ENCODE measurements at places on chromosomes 3 and 15. TPM values are rescaled to one million over a fixed set of nuclear protein-coding genes. Genes with fewer than 3 reads are reported as not detected.

MLF1 gene
- 2.7 TPM for polyA plus RNA-seq

TF gene
- 3.9 TPM for polyA plus RNA-seq

FGF7 gene
- polyA plus RNA-seq = 6.5 TPM

MUC13 gene
- polyA plus RNA-seq = 2.8 TPM

DISP2 gene
- polyA plus RNA-seq = 4.1 TPM

FAM174B gene
- polyA plus RNA-seq = 26.8 TPM

GRK7 gene
- polyA plus RNA-seq = not detected

ARGFX gene
- not detected for polyA plus RNA-seq

MSL2 gene
- polyA plus RNA-seq = 3.5 TPM

DNA sequence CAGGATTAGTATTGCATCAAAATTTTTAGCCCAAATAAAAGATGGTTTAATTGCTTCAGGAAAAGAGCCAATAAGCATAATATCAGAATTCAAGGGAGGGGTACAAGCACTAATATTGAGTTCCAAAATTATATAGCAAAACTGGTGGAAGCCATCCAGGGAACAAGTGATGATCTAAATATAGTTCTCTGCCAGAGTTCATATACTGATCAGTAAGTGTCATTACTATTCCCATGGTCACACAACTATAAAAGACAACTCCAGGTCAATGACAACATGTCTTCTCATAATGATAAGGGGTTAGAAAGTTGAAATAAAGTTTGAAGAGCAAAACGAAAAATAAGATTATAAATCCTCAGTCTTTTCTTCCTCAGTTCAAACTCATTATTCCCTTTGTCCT is 57.4 kb downstream of the ZNF280D start:
- no peak for DNase-seq

- no peak for DNase-seq
Measured at GRCh38 chr15:82970696-82971095, 15.3 kb upstream of the RAMAC start.

DNA sequence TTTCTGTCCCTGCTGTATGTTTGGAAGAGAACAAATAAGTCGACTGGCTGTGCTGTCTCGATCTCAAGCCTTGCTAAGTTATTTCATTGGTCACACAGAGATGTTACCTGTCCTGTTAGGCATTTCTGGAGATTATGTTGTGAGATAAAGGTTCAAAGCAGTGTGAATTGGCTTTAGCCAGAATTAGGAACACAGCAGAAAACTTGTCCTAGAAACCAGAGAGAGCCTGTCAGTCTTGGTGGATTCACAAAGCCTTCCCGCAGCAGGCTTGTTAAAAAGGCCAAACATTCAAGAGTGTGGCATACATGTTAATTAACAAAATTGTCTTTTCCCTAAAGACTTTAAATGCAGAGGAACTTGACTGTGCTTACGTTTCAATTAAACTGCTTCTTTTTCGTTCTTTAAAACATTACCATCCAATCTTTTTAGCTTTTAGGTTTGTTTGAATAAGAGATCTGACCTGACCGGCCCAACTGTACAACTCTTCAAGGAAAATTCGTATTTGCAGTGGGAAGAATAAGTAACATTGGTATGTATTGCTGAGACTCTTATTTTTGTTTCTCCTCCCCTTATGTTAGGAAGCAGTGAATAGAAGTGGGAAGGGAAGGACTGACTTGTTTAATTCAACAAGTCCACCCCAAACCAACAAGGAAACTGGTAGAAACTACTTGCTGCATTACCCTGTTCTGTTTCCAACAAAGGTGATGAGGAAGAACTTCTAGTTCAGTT is 25.2 kb downstream of the ABHD2 start:
- DNase-seq = no peak

GRCh38 chr3:7423036-7423435 is 562.1 kb downstream of the GRM7 start:
- DNase-seq = no peak

DNA sequence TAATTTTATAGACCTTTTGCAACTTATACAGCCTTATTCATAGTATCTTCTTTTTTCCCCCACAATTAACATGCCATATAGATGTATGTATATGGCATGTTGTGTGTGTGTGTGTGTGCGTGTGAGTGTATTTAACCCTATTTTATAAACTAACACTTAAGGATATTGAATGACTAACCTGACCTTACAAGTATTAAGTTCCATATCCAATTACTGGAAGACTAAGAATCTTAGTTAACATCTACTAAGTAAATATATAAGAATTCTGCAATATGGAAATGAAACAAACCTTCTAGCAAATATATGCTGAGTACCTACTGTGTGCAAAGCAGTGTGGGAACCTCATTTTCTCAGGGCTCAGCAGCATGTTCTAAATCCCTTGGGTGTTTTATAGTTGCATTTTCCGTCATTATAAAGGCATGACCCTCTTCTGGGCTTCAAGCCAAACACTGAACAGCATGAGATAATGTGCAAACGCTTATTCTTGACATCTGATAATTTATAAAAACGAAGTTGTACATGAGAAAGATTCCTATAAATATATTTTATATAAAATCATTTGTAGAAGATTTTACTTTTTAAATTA is 105.5 kb downstream of the NLGN1 start:
- no peak for DNase-seq

DNA sequence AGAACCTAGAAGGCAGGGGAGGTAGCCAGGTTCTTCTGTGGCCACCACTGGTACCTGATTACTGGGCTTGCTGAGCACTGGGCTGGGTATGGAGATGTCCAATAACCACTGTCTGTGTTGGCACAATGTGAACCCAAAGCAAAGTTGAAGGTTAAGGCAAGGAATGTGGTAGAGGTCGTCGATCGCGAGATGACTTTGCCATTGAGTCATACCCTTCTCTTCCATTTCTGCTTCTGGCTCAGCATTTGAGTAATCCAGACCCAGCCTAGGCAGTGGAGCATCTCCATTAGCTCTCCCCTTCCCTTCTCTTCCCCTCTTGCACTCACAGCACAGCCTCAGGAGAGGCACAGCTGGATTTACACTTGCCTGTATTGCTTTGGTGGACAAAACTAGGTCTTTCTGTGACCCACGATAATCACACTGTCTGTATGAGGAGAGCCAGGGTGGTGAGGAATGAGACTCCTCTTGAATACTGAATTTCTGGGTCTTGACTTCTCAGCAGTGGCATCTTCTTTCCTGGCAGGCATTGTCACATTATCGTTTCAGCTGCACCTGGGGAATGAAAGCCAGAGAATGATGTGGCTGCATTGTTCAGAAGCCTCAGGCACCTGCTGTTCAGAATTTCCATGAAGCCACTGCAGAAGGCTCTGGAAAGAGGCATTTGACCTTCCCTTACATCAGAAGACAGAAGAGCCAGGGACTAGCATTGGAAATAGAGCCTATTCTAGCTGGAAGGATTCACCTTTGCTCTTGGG is 272.6 kb downstream of the PDCD6IP start:
- DNase-seq = no peak

DNA sequence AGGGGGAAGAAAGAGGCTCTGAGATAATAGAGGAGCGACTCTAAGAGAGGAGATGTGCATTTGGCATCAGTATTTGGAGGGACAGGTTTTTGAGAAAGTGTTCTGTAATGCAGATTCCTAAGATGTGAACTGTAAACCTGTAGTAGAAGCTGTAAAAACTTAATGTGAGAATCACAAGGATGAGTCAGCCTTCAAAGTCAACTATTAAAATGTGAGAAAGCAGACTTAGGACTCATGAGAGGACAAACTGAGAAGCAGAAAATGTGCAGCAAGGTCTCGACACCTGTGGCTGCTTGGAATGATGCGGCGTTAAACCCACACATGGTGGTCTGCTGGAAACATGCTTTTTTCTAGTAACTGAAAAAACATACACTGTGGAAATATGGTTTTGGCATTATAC is 36.0 kb downstream of the USP13 start:
- DNase-seq = no peak

DNA sequence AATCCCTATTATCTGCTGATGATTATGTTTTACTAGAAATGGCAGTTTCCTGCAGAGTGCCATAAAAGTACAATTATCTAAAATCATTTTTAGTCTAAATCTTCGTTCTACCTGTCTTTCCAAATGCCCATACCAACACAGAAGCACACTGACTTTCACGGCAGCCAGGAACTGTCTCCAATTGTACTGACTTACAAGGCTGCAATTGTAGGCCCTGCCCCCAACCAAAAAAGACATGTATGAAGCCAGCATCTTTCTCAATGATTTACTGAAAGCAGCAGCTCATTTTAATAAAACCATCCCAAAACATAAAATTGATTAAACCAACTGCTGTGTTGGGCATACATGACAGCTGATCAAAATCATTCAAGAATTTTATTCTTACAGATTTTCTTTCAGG is 119.0 kb downstream of the TBC1D5 start:
- DNase-seq = no peak

DNA sequence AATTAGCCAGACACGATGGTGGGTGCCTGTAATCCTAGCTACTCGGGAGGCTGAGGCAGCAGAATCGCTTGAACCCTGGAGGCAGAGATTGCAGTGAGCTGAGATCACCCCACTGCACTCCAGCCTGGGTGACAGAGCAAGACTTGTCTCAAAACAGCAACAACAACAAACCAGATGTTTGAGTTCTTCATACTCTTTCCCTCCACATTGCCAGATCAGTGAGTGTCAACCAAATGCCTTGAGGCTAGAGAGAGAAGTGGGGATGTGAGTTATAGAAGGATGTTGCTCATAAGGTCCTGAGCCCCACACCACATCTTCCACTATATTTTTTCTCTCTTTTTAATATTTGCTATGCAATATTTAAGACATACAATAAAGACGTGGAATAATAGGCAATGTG is 19.8 kb downstream of the MAPKBP1 start:
- DNase-seq = no peak

DNA sequence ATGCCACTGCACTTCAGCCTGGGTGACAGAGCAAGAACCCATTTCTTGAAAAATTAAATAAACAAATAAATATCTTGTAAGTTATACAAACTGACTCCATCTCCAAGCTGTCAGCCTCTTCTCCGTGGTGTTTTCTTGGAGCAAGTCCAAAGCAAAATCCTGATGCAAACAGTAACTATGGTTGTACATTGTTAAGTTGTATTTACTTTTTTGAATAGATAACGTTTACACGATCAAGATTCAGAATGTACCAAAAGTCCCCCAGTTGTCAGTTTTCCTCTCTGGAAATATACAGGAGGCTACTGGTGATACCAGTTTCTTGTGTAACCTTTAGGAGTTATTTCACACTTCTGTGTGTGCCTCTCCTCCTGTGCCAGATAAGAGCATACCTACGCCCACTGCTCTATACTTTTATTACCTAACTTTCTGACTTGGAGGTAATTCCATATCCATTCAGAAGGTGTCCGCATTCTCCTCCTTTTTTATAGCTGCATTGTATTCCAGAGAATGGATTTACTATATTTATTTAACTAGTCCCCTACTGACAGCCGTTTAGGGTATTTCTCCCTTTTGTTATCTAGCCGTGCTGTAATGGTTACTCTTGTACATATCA is 14.2 kb downstream of the CMTM7 start:
- DNase-seq = no peak

- DNase-seq = no peak
Measured at GRCh38 chr3:36603423-36603822, 160.9 kb downstream of the DCLK3 start.

DNA sequence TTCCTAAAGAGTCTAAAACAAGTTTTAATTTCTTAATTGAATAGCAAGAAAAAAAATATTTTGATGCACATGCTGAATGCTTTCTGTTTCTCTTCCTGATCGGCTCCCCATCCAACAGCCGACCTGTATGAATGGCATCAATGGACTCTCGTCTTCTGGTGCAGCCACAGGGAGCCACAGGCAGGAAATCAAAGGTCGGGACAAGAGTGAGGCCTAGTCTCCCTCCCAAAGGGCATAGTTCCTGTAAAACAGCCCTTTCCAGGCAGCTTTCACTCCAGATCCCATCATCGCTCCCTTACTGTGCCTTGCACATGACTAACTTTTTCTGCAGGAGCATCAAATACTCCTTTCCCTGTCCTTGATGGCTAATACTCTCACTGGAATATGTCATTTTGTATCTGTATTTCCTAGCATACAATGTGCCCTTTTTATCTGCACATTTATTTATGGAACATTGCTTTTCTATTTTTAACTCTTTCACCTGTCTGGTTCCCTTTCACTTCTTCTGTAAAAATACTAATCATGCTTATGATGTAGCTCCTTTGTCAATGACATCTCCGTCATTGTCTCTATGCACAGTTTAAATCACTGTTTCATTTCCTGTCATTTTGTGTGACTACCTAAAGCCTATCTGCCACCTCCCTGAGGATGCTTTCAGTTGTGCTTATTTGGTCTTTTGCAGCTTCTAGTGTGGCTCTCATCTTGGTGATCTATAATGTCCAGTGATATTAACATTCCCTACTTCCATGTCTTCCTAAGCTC is 326.2 kb downstream of the CTNNB1 start:
- DNase-seq = no peak

- DNase-seq = no peak
Measured at GRCh38 chr15:57221134-57221533, 155.2 kb upstream of the CGNL1 start.

DNA sequence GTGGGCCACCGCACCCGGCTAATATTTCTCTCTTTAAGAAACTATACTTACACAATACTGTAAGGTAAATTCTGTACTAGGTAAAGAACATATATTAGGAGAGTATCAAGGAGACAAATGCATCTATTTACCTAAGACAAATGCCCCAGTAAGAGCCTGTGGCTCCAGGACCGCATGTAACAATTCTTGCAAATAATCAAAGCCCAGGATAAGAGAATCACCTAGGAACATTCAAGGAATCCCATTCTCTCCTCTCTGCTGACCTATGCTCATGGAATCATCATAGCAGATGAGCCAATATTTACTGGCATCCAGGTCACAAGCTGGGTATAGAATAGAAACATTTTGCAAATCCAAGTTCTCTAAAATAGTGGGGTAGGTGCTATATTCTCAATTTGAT is 347.7 kb downstream of the FOXP1 start:
- no peak for DNase-seq

- peak; percentile 88 for DNase-seq
Measured at GRCh38 chr3:71582612-71583565, 639 bp downstream of the FOXP1 start.

DNA sequence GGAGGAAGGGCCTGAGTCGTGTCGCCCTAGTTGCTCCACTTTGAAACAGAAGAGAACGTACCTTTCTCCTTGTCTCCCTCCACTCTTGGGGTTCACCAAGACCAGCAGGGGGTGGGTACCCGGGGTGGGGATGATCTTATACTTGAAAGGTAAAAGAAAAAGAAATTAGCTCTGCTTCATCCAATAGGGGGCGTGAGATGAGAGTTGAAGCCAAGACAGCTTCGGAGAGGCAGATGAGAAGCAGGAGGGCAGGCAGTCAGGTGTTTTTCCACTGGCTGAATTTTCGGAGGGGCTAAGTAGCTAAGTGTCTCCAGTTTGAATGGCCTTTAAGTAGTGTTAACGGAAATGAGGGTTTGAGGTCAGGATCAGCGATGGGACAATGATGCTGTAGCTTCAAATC is 100.4 kb downstream of the DGKG start:
- no peak for DNase-seq

- no peak for DNase-seq
Measured at GRCh38 chr3:48084929-48085328, 68.7 kb upstream of the MAP4 start.

- DNase-seq = no peak
Measured at GRCh38 chr3:2317521-2317920, 218.9 kb downstream of the CNTN4 start.

- peak; percentile 67 for DNase-seq
Measured at GRCh38 chr15:77497110-77497737, 76.5 kb downstream of the HMG20A start.

GRCh38 chr3:148924562-148924961 is 59.5 kb downstream of the CPA3 start:
- no peak for DNase-seq
